Glutamatergic neuron (in vitro differentiated cells): ENCODE measurements at places on chromosomes 5 and 9.

GRCh38 chr9:97668485-97668884, 28.7 kb downstream of the XPA start:
- no peak for DNase-seq

GRCh38 chr5:133459474-133460160, 152.7 kb downstream of the FSTL4 start:
- no peak for DNase-seq

DNA sequence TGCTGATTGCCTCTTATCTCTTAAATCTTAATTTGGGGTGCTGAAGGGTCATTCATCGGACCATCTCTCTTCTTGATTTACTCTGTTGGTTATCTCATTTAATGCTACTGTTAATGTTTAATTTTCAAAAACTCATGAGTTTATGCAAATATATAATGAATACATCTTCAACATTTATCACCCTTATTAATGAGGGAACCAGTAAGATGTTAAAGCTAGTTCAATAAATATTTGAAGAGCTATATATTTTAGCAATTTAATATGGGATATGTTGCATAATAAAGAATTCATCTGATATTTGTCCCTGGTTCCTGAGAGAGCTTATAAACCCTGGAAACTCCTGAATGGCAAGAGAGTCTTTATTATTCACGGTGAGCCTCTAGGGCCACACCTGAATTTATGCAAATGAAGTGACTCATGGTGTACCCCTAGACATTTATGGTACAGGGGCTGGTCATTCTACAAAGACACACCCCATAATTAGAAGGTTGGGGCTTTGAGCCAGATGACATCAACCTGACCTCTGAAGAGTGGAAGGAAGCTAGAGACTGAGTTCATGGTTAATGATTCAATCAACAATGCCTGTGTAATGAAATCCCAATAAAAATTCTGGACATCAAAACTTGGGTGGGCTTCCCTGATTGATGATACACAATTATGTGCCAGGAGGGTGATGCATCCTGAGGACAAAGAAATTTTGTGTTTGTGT, 339.5 kb upstream of the ZNF608 start:
- no peak for DNase-seq

DNA sequence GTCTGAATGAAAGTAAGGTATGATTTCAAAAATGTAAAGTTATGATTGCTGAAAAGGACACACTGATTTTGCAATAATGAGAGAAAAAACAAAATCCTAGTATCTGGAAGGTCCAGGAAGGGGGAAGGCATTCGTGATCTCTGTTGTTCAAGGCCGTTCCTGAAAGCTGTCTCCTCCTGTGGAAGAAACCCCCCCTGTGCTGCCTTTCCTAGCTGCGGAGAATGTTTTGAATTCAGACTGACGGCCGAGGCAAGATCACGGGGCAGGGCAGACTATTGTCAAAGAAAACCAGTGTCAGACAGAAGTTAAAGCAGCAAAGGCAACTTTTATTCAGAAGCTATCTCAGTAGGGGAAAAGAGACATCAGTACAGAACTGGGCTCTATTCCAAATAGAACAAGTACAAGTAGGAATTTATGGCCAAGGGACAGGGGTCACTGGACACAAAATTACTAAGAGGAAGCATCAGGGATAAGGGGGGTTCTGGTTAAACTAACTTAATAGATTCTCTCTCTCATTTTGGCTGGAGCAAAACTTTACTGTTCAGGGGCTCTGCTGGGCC, 61.9 kb upstream of the IGFBPL1 start:
- DNase-seq, result no peak

DNA sequence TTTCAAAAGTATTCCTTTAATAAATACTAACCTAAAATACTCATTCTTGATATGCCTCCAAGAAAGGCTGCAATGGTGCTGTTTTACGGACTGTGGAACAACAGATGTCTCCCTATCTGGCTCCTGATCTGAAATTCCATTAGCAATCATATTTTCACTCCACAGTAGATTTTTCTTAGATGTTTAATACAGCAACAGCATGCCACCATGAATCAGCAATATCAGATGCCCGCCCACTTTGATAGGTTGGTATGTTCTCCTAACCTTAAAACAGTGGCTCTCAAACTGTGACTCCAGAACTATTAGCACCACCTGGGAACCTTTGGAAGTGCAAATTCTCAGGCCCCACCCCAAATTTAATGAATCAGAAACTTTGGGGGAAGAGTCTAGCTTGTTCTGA, 110.2 kb downstream of the MLLT3 start:
- no peak for DNase-seq

GRCh38 chr5:82018462-82018861, 46.6 kb downstream of the ATG10 start:
- peak; percentile 54 for DNase-seq

DNA sequence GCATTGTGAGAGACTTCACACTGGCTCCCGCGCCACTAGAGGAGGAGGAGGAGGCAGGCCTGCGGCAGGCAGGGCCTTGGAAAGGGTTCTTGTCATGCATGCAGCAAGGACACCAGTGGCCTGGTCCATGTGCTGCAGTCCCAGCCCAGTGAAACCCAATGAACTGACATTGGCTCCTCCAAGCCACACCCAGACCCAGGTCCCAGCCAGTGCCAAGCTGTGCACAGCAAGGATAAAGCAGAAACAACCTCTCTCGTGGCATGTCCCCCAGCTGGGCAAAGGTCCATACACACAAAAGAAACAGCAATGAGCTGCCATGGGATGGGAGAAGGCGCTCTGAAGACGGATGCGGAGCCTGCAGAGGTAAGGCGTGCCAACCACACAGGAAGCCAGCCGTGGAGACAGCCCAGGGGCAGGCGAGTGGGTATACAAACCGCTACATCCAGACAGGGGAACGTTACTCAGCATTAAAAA, 89.2 kb downstream of the SEMA4D start:
- no peak for DNase-seq

DNA sequence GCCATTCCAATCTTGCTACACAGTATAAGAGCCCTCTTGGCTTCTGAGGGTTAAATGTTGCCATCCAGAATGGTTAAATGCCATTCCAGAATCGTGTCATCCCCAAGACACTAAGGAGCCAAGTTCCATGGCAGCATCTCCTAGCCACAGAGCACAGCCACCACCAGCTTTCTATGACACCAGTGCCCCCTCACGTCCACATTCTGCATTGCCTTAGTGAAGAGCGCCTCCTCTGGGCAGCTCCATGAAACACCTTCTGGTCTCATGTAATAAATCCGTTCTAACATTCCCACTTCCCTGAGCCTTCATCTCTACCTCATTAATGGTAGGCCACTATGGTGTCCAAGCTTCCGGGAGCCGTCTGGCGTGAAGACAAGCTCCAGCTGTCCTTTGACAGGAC, 12.4 kb downstream of the CBY3 start:
- DNase-seq, result peak; percentile 73

DNA sequence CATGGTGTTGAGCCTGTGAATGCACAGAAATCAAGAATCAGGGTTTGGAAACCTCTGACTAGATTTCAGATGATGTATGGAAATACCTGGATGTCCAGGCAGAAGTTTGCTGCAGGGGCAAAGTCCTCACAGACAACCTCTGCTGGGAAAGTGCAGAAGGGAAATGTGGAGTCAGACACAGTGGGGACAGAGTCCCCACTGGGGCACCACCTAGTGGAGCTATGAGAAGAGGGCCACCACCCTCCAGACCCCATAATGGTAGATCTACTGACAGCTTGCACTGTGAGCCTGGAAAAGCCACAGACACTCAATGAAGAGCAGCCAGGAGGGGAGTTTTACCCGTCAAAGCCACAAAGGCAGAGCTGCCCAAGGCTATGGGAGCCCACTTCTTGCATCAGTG, 181.9 kb upstream of the SEMA6A start:
- no peak for DNase-seq

- DNase-seq, result peak; percentile 38
Observed at GRCh38 chr9:135887585-135888050, 19.7 kb downstream of the CAMSAP1 start.

- no peak for DNase-seq
Observed at GRCh38 chr9:37575511-37575914, 667 bp downstream of the FBXO10 start.

DNA sequence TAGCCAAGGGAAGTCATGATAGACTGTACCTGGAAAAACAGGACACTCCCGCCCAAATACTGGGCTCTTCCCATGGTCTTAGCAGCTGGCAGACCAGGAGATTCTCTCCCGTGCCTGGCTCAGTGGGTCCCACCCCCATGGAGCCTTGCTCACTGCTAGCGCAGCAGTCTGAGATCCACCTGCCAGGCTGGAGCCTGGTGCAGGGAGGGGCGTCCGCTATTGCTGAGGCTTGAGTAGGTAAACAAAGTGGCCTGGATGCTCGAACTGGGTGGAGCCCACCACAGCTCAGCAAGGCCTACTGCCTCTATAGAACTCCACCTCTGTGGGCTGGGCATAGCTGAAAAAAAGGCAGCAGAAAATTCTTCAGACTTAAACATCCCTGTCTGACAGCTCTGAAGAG, 10.1 kb upstream of the THG1L start:
- DNase-seq, result no peak

DNA sequence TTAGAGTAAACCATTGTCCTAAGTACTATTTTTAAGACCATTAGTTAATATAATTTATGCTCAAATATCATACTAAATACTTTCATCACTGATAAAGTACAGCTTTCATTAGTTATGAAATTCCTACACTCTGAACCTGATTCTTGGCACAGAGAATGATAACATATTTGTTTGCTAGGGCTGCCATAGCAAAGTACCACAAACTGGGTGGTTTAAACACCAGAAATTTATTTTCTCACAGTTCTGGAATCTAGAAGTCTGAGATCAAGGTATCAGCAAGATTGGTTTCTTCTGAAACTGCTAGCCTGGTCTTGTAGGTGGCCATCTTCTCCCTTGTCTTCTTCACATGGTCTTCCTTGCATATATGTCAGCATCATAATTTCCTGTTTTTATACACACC, 608.4 kb downstream of the TLE1 start:
- no peak for DNase-seq

DNA sequence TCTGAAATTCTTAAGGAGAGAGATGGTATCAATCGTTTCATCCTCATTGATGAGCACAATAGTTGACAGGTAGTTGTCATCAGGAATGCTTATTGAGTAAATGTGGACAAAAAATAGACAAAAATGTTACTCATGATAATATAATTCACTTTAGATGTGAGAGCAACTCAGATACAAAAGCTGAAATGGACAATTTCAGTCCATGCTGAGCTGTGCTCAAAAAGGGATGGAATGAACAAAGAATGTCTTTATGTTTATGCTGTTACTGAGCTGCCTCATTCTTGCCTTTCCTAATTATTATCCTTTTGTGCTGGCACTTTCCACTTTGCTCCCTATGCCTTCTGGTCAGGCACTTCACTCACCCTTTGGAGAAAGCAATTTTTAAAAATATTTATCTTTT, 49.5 kb downstream of the JAKMIP2 start:
- no peak for DNase-seq

- peak; percentile 17 for DNase-seq
Observed at GRCh38 chr5:95959051-95959887, 2.4 kb downstream of the ELL2 start.

- no peak for DNase-seq
Observed at GRCh38 chr9:10041726-10042229, 571.0 kb downstream of the PTPRD start.

DNA sequence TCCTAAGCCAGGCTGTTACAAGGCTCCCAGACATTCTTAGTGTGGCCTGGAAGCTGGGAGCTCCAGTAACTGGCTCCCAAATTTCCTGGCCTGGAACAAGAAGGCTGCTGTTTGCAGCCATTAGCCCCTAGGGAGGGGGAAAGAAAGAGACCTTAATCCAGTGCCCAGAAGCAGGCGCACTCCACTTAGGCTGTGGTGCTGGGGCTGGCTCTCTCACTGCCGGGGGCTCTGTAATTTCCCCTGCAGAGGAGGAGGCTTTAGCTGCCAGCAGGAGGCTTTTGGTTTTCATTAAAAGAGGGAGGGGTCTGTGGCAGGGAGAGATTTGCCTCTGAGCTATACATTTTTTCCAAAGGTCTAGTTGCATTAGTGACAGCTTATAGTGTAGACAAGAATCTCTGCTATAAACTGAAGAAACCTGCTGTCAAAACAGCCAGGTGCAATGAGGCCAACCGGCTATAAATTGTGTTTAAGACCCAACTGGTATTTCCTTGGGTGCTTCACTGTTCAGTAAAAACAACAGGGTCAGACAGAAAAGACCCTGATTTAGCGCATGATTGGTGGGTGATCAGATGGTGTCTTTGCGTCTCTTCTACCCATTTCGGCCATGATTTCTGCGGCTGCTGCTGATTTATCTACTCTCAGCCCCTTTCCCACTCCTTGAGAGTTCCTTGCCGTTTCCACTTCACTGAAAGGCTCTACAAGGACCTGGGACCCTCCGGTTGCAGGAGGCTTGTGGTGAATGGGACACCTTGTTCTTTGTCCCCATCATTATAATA, 254.6 kb downstream of the AOPEP start:
- no peak for DNase-seq

DNA sequence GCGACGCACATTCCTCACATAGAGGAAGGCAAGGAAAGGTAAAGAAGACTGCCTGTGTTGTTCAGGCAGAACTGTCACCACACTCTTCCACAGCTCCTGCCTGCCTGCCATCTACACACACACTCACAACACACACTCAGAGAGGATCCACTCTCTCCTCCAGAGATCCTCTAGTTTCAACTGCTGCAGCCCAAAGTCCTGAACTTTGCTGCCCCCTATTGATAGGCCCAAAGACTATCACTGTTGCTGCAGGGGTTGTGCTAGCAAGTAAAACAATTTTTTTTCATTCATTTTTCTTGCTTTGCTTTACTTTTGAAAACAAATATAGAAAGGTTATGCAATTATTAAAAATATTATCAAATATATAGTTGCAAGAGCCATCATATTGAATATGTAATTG, 5.9 kb upstream of the CFAP90 start:
- peak; percentile 53 for DNase-seq

GRCh38 chr9:13718086-13718485, 438.6 kb upstream of the MPDZ start:
- no peak for DNase-seq

- DNase-seq, result no peak
Observed at GRCh38 chr5:138686668-138687067, 66.6 kb upstream of the CTNNA1 start.

GRCh38 chr9:127587966-127588365, 24.1 kb upstream of the STXBP1 start:
- DNase-seq, result no peak

GRCh38 chr5:142716963-142717362, 31.1 kb upstream of the FGF1 start:
- DNase-seq, result peak; percentile 70

GRCh38 chr5:60677850-60678664, 21.9 kb downstream of the DEPDC1B start:
- DNase-seq, result no peak
